ENCODE measurements at places on chromosomes 3 and 15.

- H3K4me1 ChIP-seq = peaks cover 4% of the 10 kb centered on the region
- no peak overlapping the region for H3K27ac ChIP-seq
- no peak overlapping the region for H3K4me3 ChIP-seq
- H3K36me3 ChIP-seq = peaks cover 20% of the 10 kb centered on the region
- no peak for DNase-seq
- H3K27me3 ChIP-seq = no peaks in the 10 kb centered on the region
Observed at GRCh38 chr3:146505516-146505915, 36.2 kb upstream of the PLSCR2 start.

GRCh38 chr3:164604687-164605086, 473.6 kb downstream of the SI start:
- H3K4me1 ChIP-seq = no peaks in the 10 kb centered on the region
- DNase-seq = no peak
- H3K36me3 ChIP-seq = no peaks in the 10 kb centered on the region
- H3K27me3 ChIP-seq = no peaks in the 10 kb centered on the region
- H3K27ac ChIP-seq = no peak overlapping the region

- H3K27me3 ChIP-seq = no peaks in the 10 kb centered on the region
- no peak for DNase-seq
- no peak overlapping the region for H3K4me3 ChIP-seq
- peaks cover 30% of the 10 kb centered on the region for H3K36me3 ChIP-seq
- no peak overlapping the region for H3K27ac ChIP-seq
Observed at GRCh38 chr15:94282269-94283250, 51.2 kb downstream of the MCTP2 start.

DNA sequence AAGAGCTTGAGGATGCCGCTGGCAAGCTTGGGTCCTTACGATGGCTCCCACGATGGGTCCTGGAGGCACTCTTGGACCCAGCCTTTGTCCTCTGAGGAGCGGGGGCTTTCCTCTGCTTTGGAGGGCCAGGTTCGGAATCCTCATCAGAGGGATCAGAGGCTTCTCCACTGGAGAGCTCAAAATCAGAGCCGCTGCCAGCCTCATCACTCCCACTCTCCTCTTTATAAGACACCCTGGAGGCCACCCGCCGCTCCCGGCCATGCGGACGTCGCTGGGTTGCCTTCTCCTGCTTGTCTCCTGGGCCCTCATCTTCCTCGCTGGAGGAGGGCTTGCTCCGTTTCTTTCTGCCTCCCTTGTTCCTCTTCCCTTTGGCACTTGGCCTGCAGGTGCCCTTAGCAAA, 20.0 kb downstream of the XPC start:
- no peak for DNase-seq
- H3K36me3 ChIP-seq = peaks cover 74% of the 10 kb centered on the region
- H3K27ac ChIP-seq = peak overlapping the region; percentile 6
- H3K4me3 ChIP-seq = no peak overlapping the region
- no peaks in the 10 kb centered on the region for H3K27me3 ChIP-seq

DNA sequence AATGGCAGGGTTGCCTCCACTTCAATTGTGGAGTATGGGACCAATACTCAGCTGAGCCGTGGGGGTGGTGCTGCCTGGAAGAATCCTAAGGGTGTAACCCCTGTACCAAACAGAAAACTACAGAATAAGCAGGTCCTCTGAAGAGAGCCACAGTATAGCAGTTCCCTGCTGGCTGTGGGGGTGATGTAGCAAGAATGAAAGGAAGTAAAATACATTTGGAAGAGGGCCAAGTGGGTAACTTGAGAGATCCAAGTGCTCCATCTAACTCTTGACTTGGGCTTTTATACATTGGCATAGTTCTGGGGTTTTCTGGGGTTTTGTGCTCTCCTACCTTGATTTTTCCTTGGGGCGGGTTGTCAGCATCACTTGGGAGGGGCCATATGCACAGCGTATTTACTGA, 341.4 kb downstream of the OTOL1 start:
- H3K27me3 ChIP-seq = no peaks in the 10 kb centered on the region
- no peaks in the 10 kb centered on the region for H3K4me1 ChIP-seq
- H3K27ac ChIP-seq = no peak overlapping the region
- H3K4me3 ChIP-seq = no peak overlapping the region
- H3K36me3 ChIP-seq = no peaks in the 10 kb centered on the region
- no peak for DNase-seq

GRCh38 chr15:84001037-84001436, 234.5 kb upstream of the GOLGA6L4 start:
- no peak for DNase-seq
- H3K4me3 ChIP-seq = no peak overlapping the region
- H3K27me3 ChIP-seq = no peaks in the 10 kb centered on the region

DNA sequence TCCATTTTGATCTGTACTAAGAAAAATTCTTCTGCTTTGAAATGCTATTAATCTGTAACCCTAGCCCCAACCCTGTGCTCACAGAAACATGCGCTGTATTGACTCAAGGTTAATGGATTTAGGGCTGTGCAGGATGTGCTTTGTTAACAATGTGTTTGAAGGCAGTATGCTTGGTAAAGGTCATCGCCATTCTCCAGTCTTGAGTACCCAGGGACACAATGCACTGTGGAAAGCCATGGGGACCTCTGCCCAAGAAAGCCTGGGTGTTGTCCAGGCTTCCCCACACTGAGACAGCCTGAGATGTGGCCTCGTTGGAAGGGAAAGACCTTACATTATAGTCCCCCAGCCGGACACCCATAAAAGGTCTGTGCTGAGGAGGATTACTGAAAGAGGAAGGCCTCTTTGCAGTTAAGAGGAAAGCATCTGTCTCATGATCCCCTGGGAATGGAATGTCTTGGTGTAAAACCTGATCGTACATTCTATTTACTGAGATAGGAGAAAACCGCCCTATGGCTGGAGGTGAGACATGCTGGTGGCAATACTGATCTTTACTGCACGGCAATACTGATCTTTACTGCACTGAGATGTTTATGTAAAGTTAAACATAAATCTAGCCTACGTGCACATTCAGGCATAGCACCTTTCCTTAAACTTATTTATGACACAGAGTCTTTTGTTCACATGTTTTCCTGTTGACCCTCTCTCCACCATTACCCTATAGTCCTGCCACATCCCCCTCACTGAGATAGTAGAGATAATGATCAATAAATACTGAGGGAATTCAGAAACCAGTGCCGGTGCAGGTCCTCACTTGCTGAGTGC, 6.3 kb downstream of the PIGZ start:
- no peak overlapping the region for H3K27ac ChIP-seq
- DNase-seq = no peak
- peaks cover 24% of the 10 kb centered on the region for H3K27me3 ChIP-seq

GRCh38 chr3:132145833-132146232, 111.0 kb upstream of the CPNE4 start:
- no peaks in the 10 kb centered on the region for H3K36me3 ChIP-seq
- no peaks in the 10 kb centered on the region for H3K27me3 ChIP-seq
- DNase-seq = no peak
- H3K27ac ChIP-seq = no peak overlapping the region
- H3K4me3 ChIP-seq = no peak overlapping the region

DNA sequence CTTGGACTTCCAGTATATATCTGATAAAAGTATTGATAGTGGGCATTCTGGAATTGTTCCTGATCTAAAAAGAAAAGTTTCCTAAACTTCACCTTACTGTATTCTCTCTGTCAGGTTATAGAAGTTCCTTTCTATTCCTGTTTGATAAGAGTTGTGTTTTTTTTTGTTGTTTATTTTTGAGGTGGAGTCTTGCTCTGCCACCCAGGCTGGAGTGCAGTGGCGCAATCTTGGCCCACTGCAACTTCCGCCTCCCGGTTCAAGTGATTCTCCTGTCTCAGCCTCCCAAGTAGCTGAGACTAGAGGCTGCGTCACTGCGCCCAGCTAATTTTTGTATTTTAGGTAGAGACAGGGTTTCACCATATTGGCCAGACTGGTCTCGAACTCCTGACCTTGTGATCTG, 13.1 kb downstream of the BLM start:
- peaks cover 56% of the 10 kb centered on the region for H3K36me3 ChIP-seq
- H3K4me3 ChIP-seq = no peak overlapping the region
- peaks cover 9% of the 10 kb centered on the region for H3K4me1 ChIP-seq
- DNase-seq = no peak

DNA sequence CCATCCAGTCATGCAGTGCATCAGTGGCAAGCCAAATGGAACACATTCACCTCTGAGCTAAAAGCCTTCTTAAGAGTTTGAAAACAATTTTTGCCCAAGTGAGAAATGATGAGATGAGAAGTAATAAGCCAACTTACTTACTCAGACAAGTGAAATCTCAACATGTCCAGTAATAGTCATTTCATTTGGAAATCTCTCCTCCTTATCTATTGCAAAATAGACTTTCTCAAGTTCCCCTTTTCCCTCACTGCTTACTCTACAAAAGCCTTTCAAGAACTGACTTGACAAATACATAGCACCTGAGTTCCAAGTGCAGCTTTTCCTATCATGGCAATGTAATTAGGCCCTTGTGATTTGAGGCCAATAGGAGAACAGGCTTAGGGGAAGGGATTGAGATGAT, 282.3 kb downstream of the SLC9A9 start:
- no peaks in the 10 kb centered on the region for H3K27me3 ChIP-seq
- H3K36me3 ChIP-seq = peaks cover 1% of the 10 kb centered on the region
- no peaks in the 10 kb centered on the region for H3K4me1 ChIP-seq
- no peak overlapping the region for H3K27ac ChIP-seq

DNA sequence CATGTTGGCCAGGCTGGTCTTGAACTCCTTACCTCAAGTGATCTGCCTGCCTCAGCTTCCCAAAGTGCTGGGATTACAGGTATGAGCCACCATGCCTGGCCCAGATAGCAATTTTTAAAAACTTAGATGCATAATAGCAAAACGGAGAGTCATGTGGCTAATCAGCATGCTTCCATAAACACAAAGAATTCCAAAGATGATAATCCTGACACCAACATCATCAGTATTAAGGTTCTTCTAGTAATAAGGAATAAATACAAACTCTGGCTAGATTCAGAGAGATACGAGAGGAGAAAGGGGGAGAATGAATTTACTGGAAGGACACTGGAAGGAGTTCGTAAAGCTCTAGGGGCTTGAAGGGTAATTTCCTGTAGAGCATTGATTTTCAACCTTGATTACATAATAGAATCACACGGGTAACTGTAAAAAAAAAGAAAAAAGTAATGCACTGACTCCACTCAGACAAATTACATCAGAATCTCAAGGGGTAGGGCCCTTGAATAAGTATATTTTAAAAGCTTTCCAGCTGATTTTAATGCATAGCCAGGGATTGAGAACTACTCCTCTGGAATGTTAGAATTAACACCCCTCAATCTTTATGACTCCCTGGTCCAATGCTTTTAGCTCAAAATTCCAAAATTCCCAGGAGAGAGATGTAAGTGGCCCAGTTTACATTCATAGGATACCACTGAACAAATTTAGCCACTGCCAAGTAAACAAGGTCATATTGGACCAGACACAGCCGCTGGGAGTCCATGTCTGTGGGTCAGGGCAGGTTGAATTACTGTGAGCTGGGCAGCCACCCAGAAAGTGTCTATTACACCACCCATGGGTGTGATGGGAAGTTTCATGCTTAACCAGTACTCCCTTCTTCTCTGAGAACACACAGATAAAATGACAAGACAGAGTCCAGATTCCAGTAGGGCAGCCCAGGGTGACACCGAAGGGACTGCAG, 243.9 kb downstream of the TBL1XR1 start:
- no peaks in the 10 kb centered on the region for H3K36me3 ChIP-seq
- no peaks in the 10 kb centered on the region for H3K27me3 ChIP-seq
- H3K27ac ChIP-seq = no peak overlapping the region
- H3K4me3 ChIP-seq = no peak overlapping the region

DNA sequence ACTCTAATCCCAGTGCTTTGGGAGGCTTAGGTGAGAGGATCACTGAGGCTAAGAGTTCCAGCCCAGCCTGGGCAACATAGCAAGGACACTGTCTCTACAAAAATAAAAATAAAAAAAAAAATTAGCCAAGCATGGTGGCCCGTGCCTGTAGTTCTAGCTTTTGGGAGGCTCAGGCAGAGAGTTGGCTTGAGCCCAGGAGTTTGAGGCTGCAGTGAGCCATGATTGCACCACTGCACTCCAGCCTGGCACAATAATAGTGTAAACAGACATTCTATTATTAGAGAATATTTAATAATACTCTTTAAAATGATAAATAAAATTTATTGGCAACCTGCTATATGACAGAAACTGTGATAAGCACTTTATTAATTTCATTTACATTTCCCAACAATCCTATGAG, 908.9 kb downstream of the TUSC7 start:
- no peak overlapping the region for H3K27ac ChIP-seq
- H3K27me3 ChIP-seq = no peaks in the 10 kb centered on the region
- no peaks in the 10 kb centered on the region for H3K36me3 ChIP-seq
- H3K4me3 ChIP-seq = no peak overlapping the region

GRCh38 chr15:64942356-64942755, 30.7 kb downstream of the ANKDD1A start:
- H3K36me3 ChIP-seq = no peaks in the 10 kb centered on the region
- H3K27ac ChIP-seq = no peak overlapping the region

DNA sequence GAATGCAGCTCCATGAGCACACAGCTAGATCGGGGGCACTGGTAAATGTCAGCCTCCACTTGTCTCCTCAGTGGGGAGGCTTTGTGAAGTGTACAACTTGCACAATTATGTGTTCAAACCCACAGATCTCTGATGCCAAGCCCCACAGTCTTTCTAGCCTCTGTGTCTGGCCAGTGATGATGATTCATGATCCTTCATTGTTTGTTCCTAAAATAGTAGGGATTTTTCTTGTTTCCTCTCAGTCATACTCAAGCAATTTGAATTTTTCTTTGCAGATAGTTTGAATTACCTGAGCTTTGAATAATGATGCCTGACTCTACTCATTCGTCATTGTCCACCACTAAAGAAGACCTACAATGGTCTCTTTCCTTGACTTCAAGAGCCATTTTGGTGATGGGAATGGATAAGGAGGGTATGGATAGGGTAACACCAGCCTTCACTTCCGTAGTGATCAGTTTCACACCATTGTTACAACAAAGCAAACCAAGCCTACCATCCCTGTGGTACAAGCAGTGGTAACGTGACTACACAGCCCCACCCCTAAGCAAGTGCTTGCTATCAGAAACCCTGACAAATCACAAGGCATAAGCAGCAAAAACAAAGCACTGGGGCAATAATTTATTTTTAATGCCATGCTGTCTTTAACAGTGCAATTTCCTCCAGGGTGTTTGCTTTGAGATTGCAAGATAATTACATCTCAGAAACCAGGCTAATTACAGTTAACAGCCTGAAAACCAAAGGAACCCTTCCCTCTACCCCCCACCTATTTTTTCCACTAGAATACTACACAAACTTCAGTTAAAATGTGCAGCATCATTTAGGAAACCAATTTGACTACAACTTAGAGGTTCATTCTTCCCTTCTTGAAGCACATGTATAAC, 114.1 kb upstream of the PPP2R3A start:
- H3K4me1 ChIP-seq = no peaks in the 10 kb centered on the region
- H3K27ac ChIP-seq = no peak overlapping the region
- H3K4me3 ChIP-seq = no peak overlapping the region
- no peaks in the 10 kb centered on the region for H3K27me3 ChIP-seq
- no peaks in the 10 kb centered on the region for H3K36me3 ChIP-seq
- DNase-seq = no peak

GRCh38 chr3:73868688-73869315, 244.1 kb upstream of the PDZRN3 start:
- no peaks in the 10 kb centered on the region for H3K4me1 ChIP-seq
- H3K36me3 ChIP-seq = no peaks in the 10 kb centered on the region
- H3K4me3 ChIP-seq = no peak overlapping the region
- no peaks in the 10 kb centered on the region for H3K27me3 ChIP-seq

GRCh38 chr15:27234593-27234992, 263.6 kb downstream of the GABRG3 start:
- H3K36me3 ChIP-seq = no peaks in the 10 kb centered on the region
- no peak overlapping the region for H3K27ac ChIP-seq
- H3K4me1 ChIP-seq = no peaks in the 10 kb centered on the region
- H3K27me3 ChIP-seq = no peaks in the 10 kb centered on the region
- H3K4me3 ChIP-seq = no peak overlapping the region
